Keratinocyte (primary cell): ENCODE measurements at places on chromosomes 12 and 14.

- no peak for DNase-seq
These were observed 1182.7 kb downstream of the AACS start for GRCh38 chr12:126247936-126248335.

- DNase-seq, result no peak
These were observed 151.0 kb upstream of the SRRM4 start for GRCh38 chr12:118830296-118830695.

DNA sequence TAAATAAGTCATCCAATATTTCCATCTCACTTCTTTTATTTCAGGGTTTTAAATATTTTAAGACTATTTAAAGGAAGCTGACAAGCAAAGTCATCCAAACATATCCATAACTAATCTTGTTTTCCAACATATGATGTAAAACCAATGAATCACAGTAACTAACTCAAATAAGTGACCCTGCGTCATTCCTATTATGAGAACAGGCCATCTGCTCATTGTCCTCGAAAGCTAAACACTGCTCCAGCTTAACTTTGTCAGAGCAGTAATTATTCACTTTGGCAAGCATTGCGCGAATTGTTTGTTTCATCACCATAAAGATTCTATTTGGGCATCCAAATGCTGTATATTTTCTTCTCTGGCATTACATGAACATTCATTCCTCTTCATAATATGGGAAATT, 99.1 kb downstream of the CAPZA3 start:
- no peak for DNase-seq

GRCh38 chr12:121175383-121176119, 34.4 kb upstream of the P2RX4 start:
- no peak for DNase-seq

DNA sequence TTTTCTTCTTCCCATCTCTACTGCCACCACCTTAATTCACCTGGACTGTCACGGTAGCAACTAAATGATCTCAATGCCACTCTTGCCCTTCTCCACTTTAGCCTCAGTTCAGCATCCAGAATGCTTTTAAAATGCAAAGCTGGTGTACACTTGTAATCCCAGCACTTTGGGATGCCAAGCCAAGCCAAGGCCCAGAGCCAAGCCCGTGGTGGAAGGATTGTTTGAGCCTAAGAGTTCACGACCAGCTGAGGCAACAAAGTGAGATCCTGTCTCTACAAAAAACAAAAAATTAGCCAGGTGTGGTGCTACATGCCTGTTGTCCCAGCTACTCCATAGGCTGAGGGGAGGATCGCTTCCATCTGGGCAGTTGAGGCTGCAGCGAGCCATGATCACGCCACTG, 5.9 kb downstream of the CIPC start:
- no peak for DNase-seq

- no peak for DNase-seq
These were observed 15.8 kb upstream of the SLC16A7 start for GRCh38 chr12:59580050-59580449.

DNA sequence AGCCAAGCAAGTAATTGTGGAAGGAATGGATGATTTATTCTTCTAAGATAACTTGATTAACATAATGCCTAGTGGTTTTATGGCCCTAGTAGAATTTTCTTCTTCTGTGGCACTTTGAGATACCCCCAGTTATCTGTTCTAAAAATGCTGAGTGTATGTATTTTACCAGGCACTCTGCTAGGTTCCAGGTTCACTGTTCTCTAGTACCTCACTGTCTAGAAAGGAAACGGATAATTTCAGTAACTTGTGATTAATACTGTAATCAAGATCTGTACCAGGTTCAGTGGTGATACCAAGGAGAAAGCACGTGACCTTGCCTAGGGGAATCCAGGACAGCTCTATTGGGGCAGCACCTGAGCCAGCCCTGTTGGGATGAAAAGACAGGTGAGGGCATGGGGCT, 8.0 kb downstream of the ANO6 start:
- no peak for DNase-seq

DNA sequence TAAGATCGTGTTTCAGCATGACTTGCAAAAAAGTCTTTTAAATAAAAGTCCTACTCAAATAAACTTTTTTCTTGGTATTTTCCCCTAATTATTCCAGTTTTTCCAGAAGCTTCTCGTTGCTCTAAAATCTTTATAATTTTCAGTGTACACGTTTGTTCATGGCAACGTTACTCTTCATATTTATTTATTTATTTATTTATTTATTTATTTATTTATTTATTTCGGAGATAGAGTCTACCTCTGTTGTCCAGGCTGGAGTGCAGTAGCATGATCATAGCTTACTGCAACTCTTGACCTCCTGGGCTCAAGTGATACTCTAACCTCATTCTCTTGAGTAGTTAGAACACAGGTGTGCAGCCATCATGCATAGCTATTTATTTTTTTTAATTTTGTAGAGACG, 438.3 kb upstream of the MDGA2 start:
- no peak for DNase-seq

GRCh38 chr14:72613231-72613974, 280.5 kb downstream of the DPF3 start:
- no peak for DNase-seq

DNA sequence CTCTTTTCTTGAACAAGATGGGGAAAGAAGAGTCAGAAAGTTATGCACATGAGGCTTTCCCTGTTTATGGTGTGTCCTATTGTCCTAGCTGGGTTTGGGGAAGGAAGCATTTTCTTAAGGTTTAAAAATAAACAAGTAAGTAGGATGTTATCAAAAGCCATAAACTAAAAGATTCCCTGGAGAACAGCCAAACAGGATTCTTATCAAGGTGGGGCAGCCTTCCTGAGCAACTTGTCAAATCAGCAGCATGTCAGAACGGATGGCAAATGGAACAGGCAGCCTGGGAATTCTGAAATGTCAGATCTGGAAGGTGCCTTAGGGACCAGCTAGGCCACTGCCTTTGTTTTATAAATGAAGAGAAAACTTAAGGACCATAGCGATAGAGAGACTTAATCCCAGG, 152.2 kb upstream of the RGS6 start:
- DNase-seq, result no peak

DNA sequence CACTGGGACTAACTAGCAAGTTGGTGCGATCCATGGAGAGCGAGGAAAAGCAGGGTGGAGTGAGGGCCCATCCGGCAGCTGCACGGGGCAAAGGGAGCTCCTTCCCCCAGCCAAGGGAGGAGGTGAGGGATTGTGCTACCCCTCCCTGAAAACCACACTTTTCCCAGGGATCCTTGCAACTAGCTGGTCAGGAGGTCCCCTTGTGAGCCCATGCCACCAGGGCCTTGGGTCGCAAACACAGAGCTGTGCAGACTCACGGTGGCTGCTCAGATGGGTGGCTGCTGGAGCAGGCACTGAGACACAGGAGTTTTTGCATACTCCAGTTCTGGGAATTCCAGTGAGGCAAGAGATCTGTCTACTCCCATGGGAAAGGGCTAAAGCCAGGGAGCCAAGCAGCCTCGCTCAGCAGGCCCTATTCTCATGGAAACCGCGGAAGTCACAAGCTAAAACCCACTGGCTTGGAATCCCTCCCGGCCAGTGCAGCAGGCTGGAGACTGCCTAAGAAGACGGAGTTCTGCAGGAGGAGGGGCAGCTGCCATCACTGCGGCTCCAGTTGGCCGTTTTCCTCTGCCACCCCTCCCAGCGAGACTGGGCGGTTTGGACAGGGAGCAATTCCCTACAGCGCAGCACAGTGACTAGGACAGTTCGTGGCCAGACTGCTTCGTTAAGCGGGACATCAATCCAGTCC, 10.9 kb upstream of the ZNF705A start:
- DNase-seq, result no peak

DNA sequence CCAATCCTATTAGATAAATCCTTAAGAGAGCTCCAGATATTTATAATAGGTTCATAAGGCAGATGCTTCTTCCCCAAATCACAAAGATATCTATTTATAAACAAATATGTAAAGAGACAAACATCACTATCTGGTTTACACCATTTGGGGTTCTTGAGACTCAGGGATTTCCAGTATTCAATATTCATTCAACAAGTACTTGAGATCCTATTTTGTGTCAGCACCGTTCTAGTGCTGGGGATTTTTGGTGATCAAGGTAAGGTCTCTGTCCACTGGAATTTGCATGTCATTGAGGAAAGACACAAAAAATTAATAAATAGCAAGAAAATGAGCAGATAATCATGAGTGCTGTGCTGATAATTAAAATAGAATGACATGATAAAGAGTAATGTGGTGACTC, 222.7 kb upstream of the FOXN3 start:
- no peak for DNase-seq

GRCh38 chr12:94550964-94551363, 91.3 kb upstream of the CEP83 start:
- DNase-seq, result no peak

- DNase-seq, result no peak
These were observed 39.5 kb upstream of the YAF2 start for GRCh38 chr12:42277396-42278127.

- no peak for DNase-seq
These were observed 994.4 kb upstream of the SEL1L start for GRCh38 chr14:82528016-82528415.
